ENCODE measurements at places on chromosomes 11 and 22. TPM values are rescaled to one million over a fixed set of nuclear protein-coding genes. Genes with fewer than 3 reads are reported as not detected.

The STK33 gene
- 2.3 TPM for total RNA-seq

- DNase-seq = peak; percentile 38
Observed at GRCh38 chr11:77082838-77083565, 16.2 kb downstream of the CAPN5 start.

DNA sequence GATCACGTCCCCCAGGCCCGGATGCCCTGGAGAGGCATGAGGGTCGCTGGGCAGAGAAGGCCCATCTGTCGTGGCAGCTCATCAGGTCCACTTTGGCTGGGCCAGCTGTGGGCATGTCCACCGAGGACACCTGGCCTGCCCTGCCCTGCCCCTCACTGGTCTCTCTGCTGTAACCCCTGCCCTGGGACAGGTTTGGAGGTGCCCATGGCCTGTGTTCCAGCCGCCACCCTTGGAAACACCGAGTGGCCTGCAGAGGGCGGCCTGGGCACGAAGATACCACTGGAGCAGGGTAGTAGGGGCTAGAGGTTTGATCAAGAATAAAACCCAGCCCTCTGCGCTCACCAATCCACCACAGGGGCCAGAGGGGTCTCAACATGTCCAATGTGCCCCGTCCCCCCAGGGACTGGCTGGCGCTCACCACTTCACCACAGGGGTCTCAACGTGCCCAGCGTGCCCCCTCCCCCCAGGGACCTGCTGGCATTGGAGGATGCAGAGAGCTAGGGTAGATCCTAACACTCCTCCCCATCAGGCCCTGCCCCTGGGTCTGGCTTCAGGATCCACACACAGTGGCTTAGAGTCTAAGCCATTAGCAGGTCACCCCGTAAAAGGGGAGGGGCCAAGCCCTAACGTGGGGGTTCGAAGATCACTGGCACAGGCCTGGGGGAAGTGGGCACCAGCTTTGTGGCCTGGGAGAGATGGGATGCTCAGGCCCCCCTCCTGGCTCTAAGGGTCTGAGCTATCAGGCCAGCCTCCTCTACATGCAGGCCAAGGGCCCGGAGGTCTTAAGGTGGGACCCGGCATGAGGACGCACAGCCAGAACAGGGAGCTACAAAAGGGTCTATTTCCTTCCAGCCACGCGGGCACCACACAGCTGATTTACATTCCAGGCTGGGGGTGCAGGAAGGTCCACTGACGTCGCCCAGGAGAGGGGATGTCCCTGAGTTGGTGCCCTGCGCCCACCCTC, 1.3 kb upstream of the HDAC10 start:
- peak; percentile 52 for DNase-seq

DNA sequence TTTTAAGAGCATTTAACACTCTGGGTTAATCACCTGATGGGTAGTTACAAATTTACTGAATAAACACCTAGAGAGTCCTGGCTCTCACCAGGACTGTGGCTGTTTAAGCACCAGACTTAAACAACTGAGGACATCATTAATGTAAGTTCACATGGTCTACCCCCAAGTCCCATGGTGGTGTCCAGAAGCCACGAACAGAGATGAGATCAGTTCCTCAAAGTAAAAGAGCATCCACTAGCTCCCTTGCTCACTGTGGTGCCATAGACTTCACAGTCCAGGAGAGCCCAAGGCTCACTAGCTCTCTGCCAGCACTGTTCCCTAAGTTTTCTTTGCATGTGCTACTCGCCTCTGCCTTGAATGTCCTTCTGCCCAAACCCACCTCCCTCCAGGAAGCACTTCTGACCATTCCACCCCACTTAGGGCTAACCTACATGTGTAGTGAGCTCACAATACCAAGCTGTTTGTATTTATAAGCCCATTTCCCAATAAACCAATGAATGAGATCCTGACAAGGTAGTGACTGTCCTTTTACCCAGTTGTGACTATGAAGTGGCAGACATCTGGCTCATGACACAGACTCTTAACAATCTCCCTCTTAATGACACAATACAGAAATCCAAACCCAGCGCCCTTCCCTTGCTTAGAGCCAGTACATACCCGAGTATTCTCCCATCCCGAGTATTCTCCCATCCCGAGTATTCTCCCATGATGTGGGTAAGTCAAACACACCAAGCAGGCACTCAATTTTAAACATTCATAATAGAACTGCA, 15.7 kb downstream of the NAP1L4 start:
- DNase-seq = no peak

DNA sequence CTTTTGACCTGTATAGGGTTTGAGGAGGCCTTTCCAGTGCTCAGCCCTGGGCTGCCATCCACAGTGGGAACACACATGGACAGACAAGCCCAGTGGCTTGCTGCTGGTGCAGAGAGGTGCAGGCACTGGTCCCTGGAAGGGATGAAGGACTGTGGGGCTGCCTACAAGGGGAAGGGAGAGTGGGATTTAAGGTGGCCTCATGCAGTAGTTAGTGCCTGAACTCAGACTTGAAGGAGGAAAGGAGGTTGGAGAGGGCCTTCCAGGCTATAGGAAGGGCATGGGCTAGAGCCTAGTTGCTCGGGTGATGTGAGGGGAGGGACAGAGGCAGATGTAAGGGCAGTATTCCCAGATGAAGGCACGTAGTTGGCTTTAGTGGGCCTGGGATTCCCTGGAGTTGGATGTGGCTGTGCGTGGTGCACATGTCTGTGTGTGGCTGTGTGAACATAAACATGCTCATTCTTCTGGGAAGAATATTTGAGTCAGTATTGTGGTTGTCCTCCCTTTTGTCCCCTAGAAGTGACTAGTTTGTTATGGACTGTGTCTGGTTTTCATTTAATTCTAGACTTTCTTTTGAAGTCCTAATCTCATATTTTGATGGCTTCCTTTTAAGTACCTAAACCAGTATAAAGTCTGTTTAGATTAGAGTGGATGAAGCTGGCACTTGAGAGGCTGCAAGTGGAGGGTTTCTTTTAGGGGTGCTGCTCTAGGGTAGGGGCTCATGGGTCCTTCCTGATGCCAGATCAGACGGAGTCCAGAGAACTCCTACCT, 18.4 kb downstream of the YDJC start:
- DNase-seq = no peak

DNA sequence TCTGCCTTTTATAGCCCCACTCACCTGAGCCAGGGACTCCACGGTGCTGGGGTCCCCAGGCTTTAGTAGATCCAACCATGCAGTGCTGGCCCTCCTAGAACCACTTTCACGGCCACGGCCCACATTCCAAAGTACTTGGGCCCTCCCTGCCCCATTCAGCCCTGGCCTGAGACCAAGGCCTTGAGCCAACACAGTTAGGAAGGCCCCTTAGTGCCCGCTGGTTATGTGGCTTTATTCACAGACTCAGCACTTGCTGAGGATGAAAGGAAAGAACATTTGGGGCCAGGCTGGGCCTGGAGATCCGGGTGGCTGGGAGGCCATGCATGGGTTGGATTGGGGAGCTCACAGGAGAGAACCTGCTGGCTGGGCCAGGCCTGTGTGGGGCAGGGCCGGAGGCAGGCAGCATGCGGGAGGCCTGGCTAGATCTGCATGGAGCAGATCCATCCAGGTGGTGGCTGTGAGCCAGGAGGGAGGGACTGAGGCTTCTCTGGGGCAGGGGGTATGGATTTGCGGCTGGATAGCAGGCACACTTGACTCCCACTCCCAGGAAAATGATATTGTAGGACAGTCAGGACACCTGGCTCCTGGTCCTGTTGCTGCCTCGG, 12.6 kb downstream of the CHRM1 start:
- DNase-seq = no peak

DNA sequence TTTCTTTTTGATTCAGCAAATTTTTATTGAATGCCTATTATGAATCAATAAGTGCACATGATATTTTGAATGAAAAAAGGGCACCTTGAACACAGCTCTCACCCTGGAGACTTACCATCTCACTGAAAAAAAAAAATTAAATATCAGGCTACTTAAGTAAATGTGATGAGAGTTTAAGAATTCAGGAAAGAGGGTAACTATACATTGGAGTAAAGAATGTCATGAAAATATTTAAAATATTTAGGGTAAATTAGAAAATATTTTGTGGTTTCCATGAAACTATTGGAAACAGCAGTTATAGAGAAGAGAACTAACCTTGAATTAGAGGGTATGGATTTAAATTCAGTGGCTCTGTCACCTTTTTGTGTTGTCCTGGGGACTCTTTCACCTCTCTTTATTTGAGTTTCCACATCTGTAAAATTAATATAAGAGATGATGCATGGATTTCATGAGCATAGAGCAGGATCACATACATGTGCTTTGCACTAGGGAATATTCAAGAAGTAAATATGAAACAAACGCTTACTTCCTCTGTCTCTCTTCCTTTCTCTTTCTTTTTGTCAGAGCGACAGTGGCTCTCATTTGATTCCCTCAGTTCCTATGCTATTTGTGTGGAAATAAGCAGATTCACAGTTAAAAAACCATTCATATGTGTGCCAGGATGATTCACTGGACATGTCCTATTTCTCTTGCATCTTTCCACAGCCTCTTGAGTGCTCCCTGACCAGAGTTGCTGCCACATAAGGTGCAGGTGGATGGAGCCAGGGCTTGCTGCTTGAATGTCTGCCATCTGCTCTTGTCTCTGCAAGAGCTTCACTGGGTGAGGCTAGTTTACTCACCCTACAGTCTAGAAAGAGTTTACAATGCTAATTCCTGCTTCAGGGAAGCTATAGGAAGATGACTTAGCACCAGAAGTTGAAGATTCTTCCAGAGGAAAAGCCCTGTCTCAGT, 533.1 kb downstream of the ETS1 start:
- peak; percentile 47 for DNase-seq

The DKK3 gene
- 453 TPM for total RNA-seq

The ACER3 gene
- 10.3 TPM for total RNA-seq

DNA sequence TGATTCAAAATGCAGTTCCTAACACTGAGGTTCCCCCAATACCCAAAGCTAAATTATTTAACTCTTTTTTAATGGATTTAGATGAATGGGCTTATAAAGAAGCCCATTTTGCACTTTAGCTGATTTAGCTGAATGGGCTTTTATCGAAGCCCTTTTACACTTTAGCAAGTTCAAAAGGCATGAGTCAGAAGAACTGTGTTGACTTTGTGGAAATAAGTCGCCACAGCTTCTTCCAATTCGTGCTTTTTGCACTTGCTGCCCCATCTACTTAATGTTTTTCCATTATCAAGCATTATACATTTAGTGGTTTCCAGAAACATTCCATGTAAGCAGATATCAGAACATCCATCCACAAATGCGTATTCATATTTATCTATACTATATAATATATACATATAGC, 20.5 kb upstream of the GRIA4 start:
- peak; percentile 30 for DNase-seq

The BAIAP2L2 gene
- 0.28 TPM for total RNA-seq

GRCh38 chr11:65884716-65885092, 3.6 kb downstream of the FIBP start:
- DNase-seq = peak; percentile 65

GRCh38 chr11:87432022-87432421, 394.3 kb downstream of the TMEM135 start:
- peak; percentile 66 for DNase-seq

The LMO1 gene
- not detected for total RNA-seq

- DNase-seq = peak; percentile 10
Observed at GRCh38 chr22:46381142-46381541, 45.6 kb downstream of the TRMU start.

DNA sequence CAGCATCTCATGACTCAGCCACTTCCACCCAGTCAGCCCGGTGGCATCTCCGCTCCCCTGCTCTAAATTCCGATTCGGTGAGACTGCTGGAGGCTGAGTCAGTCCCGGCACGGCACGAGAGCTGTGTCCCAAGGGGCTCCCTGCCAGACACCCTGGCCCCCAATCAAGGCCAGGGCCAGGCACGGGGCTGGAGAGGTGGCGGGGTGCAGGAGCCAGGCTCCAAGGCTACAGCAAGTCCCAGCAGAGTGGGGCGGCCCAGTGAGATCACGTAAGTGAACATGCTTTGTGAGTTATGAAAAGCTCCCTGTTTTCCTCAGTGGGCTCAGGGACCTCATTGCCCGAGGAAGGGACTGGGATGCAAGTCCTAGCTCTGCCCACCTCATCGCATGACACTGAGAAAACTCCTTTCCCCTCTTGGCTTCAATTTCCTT, 3.0 kb downstream of the C11orf68 start:
- peak; percentile 99 for DNase-seq

DNA sequence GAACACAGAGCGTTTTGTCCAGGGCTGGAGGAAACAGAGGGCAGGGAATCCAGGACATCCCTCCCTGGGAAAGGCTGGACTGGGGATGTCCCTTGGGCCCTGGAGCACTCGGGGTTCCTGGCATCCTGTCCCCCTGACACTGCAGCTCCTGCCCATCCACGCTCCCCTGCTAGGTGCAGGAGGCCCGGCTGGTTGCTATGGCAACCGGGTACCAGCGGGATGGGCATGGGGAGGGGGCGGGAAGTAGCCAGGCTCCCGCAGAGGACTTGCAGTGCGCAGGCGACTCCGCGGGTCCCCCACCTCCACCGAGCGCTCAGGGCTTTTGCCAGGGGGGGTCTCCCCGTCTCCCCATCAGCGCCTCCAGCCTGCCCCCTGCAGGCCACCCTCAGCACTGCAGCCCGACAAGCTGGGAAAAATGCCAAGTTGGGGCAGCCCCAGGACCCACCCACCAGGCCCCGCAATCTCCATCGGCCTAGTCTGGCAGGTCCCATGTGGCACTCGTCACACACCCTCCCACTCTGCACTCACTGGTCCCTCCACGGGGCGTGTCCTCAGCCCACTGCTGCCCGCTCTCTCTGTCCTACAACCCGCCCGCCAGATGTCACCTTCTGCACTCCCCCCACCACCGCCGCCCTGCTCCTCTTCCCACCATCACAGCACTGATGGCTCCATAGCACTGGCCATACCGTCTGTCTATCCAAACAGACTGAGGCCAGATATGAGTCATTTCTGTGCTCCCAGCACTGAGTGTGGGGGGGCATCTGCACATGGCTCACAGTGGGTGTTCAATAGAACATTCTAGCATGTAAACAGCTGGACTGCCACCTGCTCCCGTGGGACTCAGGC, 31.5 kb downstream of the KIAA0930 start:
- peak; percentile 91 for DNase-seq

- no peak for DNase-seq
Observed at GRCh38 chr11:79932612-79933011, 491.8 kb upstream of the TENM4 start.

- no peak for DNase-seq
Observed at GRCh38 chr11:82959987-82960778, 58.6 kb downstream of the DDIAS start.

GRCh38 chr22:22578702-22579424, 19.8 kb upstream of the PRAME start:
- DNase-seq = peak; percentile 39

- DNase-seq = no peak
Observed at GRCh38 chr11:65915101-65915820, 3.6 kb downstream of the C11orf68 start.

The B4GALNT4 gene
- total RNA-seq = 6.1 TPM

The ZP1 gene
- 0.28 TPM for total RNA-seq

GRCh38 chr11:86459002-86459385, 84.3 kb downstream of the CCDC81 start:
- peak; percentile 60 for DNase-seq

The C11orf65 gene
- total RNA-seq = 0.56 TPM
